GM12892 (cell line): ENCODE measurements at places on chromosomes 11 and 22.

DNA sequence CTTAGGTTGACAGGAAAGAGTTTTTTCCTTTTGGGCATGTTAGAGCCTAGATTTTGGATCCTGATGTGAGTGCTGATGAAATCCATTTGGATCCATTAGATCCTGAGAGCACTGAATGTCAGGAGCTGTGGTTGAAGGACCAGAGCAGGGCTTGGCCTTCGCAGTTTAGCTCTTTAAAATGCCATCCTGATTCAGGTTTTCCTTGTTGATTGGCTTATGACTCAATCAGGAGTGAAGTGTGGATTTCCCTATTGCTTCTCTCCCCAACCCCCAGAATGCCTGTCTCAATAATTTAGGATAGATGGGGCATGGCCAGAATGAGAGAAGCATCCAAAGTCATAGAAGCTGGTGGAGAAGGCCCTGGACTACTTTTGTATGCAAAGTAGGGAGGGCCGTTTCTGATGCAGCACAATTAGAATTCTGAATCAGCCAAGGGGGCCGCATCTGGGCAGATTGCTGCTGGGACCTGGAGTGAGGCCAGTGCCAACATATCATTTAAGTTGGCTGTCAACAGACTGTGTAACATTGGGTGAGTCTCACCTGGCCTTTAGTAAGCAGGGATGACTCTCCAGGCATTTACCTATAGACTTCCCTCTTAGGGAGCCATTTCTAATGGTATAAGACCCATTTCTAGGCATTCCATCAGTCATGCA lies 80.5 kb downstream of the TEAD1 start:
- DNase-seq: no peak

- no peak for DNase-seq
These were observed 59.5 kb upstream of the PRSS23 start for GRCh38 chr11:86740628-86741483.

DNA sequence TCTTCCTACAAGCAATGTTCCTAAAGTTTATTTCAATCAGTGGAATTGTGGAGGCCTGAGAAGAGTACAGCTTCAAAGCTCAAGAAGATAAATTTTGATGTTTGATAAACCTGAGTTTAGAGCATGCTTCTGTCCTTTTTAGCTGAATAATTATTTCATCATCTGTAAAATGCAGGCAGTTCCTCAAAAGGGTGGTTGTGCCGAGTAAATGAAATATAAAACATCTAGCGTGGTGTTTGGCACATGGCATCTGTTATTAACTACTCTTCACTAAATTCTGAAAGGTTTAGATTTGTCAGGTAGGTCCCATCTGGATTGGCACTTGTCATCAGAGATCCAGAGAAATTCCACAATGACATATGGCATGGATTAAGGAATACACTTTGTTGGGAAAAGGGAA lies 155.1 kb downstream of the DDX10 start:
- no peak for DNase-seq

DNA sequence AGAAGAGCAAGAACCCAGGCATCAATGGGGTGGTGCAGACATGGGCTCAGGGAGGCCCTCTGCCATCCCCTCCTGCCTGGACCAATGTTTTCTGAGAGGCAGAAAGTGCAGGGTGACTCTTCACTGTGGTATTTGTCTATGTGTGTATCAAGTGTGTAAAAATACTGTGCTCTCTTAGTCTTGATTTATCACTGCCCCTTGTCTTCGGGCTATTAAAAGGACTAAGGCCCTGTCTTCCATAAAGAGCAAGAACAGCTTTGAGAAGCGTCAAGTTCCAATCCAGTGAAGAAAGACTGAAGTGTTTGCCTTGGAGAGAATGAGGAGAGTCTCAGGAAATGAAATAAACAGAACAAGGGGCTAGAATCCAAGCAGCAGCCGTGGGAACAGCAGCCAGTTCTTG lies 14.4 kb downstream of the PRSS23 start:
- DNase-seq: no peak

- DNase-seq: no peak
These were observed 16.6 kb upstream of the CHKA start for GRCh38 chr11:68137833-68138232.

DNA sequence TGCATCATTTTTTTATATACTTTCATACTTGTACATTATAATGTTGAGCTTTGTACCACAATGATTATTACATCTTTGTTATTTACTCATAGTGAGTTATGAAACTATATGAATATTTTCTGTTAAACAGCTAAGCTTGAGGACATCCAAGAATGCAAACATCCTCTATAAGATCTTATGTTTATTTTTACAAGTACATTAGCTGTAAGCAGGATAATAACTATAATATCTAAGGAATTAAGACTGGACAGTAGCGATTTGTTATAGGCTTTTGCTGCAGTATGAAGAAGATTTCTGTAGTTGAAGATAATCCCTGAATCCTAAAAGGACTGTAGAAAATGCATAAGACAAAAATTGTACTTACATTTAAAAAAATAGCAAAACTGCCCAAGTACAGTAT lies 176.0 kb downstream of the METTL15 start:
- DNase-seq: no peak

- no peak for DNase-seq
These were observed 1251.9 kb downstream of the BRD1 start for GRCh38 chr22:48575618-48576332.

GRCh38 chr11:7559398-7560283 lies 45.8 kb downstream of the PPFIBP2 start:
- DNase-seq: no peak

- no peak for DNase-seq
These were observed 14.0 kb downstream of the C11orf42 start for GRCh38 chr11:6219359-6219758.

DNA sequence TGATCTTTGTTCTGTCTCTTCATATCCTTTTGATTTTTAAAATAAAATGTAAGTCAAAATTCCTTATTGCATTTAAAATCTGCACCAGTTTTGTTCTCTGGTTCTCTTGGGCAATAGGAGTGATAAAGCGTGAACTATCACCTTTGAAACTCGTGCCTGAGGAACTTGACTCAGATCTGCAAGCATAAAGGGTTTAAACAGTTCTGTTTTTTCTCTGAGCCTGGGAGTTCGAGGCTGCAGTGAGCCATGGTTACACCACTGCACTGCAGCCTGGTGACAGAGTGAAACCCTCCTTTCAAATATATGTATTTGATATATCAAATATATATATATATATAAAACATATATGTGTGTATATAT lies 38.9 kb upstream of the CLMP start:
- no peak for DNase-seq

- no peak for DNase-seq
These were observed 270.5 kb upstream of the SORL1-AS1 start for GRCh38 chr11:121723246-121723741.
